ENCODE measurements at places on chromosomes 5 and 9.

GRCh38 chr5:59684388-59685190 lies 208.9 kb downstream of the PDE4D start:
- DNase-seq = no peak

DNA sequence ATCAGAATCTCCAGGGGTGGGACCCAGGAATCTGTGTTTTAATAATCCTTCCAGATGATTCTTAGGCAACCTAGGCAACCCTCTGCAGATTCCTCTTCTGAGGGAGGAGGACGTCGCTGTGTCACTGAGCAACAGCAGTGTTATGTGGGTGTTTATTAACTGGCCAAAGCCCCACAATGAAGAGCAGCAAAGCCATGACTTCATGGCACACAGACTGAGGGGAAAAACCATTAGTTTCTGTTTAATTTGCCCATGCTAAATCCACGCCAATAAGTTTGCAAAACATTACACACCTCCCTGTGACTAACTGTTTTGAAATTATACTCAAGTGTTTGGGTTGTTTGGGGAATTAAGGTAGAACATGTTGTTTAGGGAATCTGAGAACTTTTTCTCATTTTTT lies 83.7 kb upstream of the TMED7 start:
- no peak for DNase-seq

GRCh38 chr5:1820926-1821325 lies 19.7 kb downstream of the NDUFS6 start:
- DNase-seq = no peak

DNA sequence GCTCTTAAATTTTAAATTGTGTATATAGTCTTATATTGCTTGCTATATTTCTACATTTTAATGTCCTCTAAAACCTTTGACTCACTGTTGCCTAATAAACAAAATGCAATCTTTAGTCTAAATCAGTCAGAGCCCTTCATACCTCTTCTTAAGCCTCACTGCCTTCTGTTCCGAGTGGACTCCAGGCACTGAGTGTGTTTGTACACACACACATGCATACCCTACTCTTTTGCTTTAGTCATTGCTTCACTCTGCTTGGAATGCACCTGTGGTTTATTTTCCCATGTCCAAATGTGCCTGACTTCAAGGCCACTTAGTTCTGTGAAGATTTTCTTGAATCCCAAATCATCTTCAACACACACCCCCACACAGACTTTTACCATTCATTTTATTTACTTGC lies 60.9 kb downstream of the SLC12A2 start:
- no peak for DNase-seq

All from stimulated activated CD4-positive, alpha-beta T cell treated with anti-CD3 and anti-CD28 coated beads, Interleukin-2, amount 100 ng/mL, for 24 hours (primary cell).